ENCODE measurements at places on chromosomes 2 and 18.

DNA sequence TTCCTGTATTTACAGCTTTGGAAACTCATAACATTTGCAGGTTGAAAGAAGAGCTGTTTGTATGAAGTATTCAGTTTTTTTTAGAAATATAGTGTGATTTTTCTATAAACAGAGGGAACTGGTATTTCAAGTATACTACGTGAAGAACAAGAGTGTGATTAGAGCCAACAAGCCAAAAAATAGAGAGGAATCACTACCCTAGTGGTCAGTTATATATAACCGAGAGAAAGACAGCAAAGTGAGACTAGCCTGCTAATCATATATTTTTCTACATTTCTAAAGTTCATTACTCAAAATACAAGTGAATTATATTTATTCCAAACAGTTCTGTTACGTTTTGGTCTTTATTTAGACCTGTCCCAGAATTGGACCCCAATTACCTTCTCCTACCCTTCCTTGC, 444.8 kb upstream of the NRP2 start:
- DNase-seq, result no peak

- peak; percentile 67 for DNase-seq
Measured at GRCh38 chr18:21064347-21064746, 47.3 kb downstream of the ROCK1 start.

GRCh38 chr18:48129621-48130082, 199.2 kb upstream of the SMAD2 start:
- DNase-seq, result no peak

DNA sequence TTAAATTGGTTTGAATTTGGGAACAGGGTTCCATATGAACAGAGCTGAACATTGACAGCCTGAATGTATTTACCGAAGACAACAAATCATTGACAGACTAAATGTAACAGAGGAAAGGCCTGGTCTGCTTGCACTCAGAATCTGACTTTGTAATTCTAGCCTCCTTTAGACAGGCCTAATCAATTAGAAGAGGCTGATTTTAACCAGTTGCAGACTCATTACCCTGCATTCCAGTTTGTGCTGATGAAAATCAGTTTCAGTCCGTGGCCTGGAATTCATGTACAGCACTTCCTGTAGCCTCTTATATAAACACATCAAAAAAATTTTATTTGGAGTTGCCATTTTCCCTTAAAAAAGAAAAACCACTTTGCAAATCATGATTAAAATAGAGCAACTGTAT, 93.1 kb upstream of the ZFP36L2 start:
- no peak for DNase-seq

GRCh38 chr2:206853915-206854314, 85.4 kb upstream of the CPO start:
- no peak for DNase-seq
